ENCODE measurements at places on chromosomes 1 and 21.

- peak; percentile 20 for DNase-seq
Observed at GRCh38 chr1:63920154-63921117, 146.6 kb downstream of the ROR1 start.

DNA sequence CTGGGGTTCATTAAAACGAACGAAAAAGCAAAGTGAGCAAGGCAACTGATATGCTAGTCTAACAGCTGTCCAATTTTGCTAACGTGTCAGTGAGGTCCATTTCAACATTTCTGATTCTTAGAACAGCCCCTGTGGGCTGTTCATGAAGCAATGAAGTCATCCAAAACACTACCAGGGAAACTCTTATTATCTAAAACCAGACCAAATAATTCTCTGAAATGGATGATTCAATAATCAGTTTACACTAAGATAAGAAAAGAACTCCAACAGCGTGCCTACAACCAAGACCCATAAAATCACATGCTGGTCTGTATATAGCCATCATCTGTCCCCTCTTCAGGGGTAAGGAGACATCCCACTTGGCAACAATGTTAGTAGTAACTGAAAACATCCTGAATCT lies 122.7 kb downstream of the TGFBR3 start:
- no peak for DNase-seq

DNA sequence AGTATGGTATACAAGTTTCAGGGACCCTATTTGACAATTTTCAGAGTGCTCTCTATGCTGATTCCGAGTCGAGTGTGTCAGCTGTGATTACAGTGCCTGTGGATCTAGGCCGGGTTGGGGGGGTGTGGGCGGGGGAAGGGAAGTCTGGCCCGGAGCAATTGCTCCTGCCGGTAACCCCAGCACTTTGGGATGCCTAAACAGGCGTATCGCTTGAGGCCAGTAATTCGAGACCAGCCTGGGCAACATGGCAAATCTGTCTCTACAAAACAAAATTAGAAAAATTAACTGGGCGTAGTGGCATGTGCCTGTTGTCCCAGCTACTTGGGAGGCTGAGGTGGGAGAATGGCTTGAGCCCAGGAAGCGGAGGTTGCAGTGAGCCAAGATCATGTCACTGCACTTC lies 1.6 kb upstream of the IL10RB start:
- DNase-seq, result no peak

- no peak for DNase-seq
Observed at GRCh38 chr1:161981126-161981525, 42.5 kb downstream of the OLFML2B start.

DNA sequence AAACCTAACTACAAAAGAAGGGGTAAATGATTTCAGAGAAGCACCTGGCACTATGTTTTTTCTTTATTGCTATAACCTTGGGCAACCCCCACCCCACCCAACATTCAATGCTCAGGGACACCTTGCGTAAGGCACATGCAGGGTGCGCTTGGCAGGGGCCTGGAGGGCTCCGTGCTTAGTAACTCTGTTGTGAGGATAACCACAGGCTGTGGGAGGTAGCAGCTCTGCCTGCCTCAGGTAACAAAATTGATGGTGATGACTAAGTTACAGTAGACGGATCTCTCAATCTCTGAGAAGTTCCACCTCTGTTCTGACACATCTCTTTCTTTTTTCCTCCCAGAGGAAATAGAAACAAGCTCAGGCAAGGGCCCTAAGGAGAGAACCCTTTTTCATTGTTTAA lies 8.7 kb upstream of the CCN1 start:
- no peak for DNase-seq

DNA sequence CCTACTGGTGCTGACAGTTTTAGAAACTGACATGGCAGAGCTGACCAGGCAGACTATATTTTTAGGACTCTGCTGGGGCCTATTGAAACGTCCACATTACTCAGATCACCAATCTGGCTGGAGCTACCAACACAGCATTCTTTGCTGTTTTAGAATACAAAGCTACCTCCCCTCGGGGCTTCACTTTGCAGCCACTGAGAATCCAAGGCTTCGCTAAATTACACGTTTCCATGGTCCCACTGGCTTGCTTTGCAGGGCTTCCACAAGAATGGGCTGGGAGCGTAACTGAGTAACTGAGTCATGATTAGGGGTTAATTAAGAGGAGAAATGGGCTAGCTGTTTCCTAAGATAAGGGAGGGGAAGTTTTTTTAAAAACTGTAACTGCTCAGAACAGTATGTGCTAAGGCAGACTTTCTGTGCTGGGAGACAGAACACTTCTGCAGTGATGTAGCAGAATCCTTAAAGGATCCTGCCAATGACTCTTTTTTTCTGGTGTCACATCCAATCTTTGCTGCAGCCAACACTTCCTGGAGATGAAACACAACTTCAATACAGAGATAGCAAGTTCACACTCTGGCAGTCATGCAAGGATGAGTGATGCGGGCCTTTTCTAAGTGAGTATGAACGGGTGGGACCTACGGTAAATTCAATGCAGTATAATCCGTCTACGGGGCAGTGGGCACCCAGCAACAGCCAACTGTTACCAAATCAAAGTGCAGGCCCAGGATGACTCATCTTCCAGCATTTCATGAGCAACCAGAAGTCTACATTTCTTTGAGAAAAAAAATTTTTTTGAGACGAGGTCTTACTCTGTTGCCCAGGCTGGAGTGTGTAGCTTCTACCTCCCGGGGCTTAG lies 21.5 kb downstream of the NDUFS5 start:
- peak; percentile 21 for DNase-seq

- DNase-seq, result peak; percentile 39
Observed at GRCh38 chr1:21963477-21964217, 13.2 kb upstream of the CELA3B start.

- peak; percentile 61 for DNase-seq
Observed at GRCh38 chr1:183349201-183349711, 68.9 kb downstream of the NMNAT2 start.
